Naive thymus-derived CD8-positive, alpha-beta T cell (primary cell): ENCODE measurements at places on chromosomes 12 and 14. TPM values are rescaled to one million over a fixed set of nuclear protein-coding genes. Genes with fewer than 3 reads are reported as not detected.

DNA sequence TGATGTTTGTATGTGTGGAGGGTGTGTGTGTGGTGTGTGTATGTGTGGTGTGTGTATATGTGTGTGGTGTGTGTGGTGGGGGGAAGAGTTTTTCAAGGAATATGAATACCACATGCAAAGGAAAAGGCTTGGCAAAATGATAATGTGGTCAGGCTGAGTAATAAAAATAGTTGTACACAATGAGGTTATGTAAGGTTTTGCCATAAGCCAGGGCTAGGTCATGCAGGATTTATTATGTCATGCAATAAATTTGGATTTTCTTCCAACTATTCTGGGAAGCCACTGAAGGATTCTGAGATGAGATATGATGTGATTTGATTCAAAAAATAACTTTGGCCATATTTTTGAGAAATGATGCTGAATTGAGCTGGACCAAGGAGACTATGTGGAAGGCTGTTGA, 1191.6 kb upstream of the SEL1L start:
- no peak overlapping the region for H3K27ac ChIP-seq
- DNase-seq, result no peak

DNA sequence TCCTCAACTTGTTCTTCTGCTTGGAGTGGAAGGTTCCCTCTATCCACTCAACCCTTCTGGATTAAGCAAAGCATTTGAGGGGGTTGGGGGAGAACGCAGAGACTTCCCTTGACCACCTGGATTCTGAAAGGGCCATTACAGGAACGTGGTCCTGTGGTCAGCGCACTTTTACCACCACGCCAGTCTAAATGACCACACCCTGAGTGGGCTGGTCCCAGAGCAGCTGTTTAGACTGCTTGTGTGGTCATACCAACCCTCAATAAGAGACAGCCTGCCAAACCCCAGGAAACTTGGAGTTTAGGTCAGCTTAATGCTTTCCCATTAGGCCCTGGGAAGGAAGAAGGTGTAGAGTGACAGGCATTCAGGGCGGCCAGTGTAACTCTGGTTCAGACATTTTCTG, 165.5 kb upstream of the ATP2B1 start:
- H3K27me3 ChIP-seq, result no peaks in the 10 kb centered on the region
- no peak overlapping the region for H3K27ac ChIP-seq
- H3K4me3 ChIP-seq, result no peak overlapping the region

- no peak overlapping the region for H3K27ac ChIP-seq
- H3K36me3 ChIP-seq, result no peaks in the 10 kb centered on the region
- H3K4me3 ChIP-seq, result no peak overlapping the region
- DNase-seq, result no peak
Observed at GRCh38 chr14:83828406-83828805, 1701.5 kb upstream of the FLRT2 start.

The SDR9C7 gene
- not detected for total RNA-seq

DNA sequence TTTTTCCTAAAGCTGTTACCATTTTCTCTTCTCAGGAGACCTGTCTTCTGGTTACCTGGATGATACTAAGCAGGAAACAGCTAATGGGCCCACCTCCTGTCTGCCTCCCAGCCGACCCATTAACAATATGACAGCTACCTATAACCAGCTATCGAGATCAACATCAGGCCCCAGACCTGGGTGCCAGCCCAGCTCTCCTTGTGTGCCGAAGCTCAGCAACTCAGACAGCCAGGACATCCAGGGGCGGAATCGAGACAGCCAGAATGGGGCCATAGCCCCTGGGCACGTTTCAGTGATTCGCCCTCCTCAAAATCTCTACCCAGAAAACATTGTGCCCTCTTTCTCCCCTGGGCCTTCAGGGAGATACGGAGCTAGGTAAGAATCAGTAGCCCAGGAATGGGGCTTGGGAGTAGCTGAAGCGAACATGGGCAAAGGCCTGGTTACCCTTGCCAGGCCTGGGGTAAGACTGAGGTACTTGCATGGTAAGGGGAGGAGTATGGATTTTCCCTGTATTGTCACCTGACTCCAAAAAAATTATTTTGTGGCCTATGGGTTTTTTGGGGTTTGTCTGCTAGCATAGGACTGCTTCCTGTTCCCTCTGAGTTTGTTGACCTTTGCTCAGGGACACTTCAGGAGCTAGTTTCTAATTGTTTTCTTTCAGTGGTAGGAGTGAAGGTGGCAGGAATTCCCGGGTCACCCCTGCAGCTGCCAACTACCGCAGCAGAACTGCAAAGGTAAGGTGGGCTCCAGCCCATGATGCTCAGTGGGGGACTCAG, 26.6 kb downstream of the TRAFD1 start:
- H3K4me3 ChIP-seq, result no peak overlapping the region
- H3K27me3 ChIP-seq, result no peaks in the 10 kb centered on the region
- peaks cover 91% of the 10 kb centered on the region for H3K36me3 ChIP-seq
- peak overlapping the region; percentile 78 for H3K27ac ChIP-seq
- no peak for DNase-seq

GRCh38 chr14:80446356-80446755, 235.1 kb upstream of the DIO2 start:
- no peak overlapping the region for H3K4me3 ChIP-seq
- DNase-seq, result no peak
- peaks cover 4% of the 10 kb centered on the region for H3K36me3 ChIP-seq
